Stimulated activated CD8-positive, alpha-beta memory T cell treated with anti-CD3 and anti-CD28 coated beads, Interleukin-15, amount 100 ng/mL, for 48 hours (primary cell): ENCODE measurements at places on chromosomes 3 and 15.

DNA sequence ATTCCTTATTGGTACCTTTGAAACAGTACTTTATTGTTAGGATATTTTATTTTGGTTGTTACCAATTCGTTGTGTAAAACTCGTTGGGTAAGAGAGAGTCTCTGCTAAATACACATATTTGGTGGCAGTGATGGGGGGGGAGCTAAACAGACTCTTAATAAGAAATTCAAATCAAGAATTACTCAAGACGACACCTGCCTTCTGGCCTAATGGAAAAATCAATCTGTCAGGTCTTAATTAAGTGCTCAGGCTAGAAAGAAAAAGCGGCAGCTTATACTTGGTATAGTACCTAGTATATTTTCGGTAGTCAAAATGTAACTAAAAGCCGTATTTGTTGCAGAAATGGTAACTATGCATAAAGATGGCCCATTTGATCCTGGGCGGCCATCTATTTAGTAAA lies 18.2 kb downstream of the FOXP1 start:
- DNase-seq = no peak

GRCh38 chr15:42286445-42287029 lies 13.3 kb upstream of the TMEM87A start:
- no peak for DNase-seq

DNA sequence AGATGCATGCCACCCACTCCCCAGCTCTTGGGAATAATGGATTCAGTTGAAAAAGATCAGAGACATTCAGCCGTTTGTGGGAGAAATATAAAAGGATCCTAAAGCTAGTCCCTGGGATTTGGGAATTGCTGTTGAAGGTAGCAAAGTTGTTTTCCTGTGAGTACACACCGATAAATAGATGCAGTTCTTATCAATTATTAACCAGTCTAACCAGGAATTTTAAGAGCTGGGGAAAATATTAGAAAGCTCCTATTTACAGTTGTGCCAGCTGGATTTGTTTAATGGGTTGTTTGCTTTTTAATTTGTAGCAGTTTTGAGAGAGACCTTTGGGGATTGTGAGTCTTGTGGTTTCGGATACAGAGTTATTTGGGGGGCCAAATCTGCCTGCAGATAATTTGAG lies 44.2 kb upstream of the SKOR1 start:
- DNase-seq = no peak

- DNase-seq = no peak
Measured at GRCh38 chr3:188537606-188538005, 383.6 kb downstream of the LPP start.

GRCh38 chr3:77038468-77038929 lies 1.4 kb upstream of the ROBO2 start:
- no peak for DNase-seq
